ENCODE measurements at places on chromosomes 5 and 9. TPM values are rescaled to one million over a fixed set of nuclear protein-coding genes. Genes with fewer than 3 reads are reported as not detected.

The ABO gene
- total RNA-seq, result 2.3 TPM

The ADAMTS13 gene
- total RNA-seq, result 3.7 TPM

The RPP25L gene
- total RNA-seq, result 79.2 TPM

The SAXO1 gene
- total RNA-seq, result 0.09 TPM

The SMIM23 gene
- total RNA-seq, result not detected

The PCDHA1 gene
- total RNA-seq, result not detected

DNA sequence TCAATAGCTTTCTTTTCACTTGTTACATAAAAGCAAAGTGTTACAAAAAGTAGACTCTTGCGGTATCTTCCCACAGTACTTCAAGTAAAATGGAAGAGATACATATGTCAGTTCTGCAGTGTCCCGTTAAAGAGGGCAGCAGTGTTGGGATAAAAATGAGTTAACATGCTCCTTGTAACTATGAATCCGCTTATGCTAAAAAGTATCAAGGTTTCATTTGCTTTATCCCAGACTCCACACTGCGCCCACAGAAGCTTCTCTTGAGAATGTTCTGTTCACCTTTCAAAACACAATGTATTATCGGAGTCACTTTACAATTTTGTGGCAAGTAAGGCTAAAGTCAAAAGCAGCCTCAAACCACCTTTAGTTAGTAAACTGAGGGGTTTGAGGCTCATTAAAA is 790 bp downstream of the PTAR1 start:
- H3K36me3 ChIP-seq, result no peaks in the 10 kb centered on the region
- DNase-seq, result no peak
- H3K4me1 ChIP-seq, result peaks cover 10% of the 10 kb centered on the region
- peak overlapping the region; percentile 80 for H3K4me3 ChIP-seq
- H3K27me3 ChIP-seq, result no peaks in the 10 kb centered on the region

GRCh38 chr5:141411575-141411974 is 1.2 kb upstream of the PCDHGA10 start:
- H3K4me3 ChIP-seq, result no peak overlapping the region
- H3K36me3 ChIP-seq, result no peaks in the 10 kb centered on the region
- no peak for DNase-seq
- H3K27me3 ChIP-seq, result no peaks in the 10 kb centered on the region
- no peaks in the 10 kb centered on the region for H3K4me1 ChIP-seq
- H3K27ac ChIP-seq, result no peak overlapping the region

- H3K27ac ChIP-seq, result no peak overlapping the region
- H3K4me1 ChIP-seq, result no peaks in the 10 kb centered on the region
- H3K4me3 ChIP-seq, result no peak overlapping the region
Measured at GRCh38 chr5:123483446-123484077, 28.4 kb upstream of the CSNK1G3 start.

DNA sequence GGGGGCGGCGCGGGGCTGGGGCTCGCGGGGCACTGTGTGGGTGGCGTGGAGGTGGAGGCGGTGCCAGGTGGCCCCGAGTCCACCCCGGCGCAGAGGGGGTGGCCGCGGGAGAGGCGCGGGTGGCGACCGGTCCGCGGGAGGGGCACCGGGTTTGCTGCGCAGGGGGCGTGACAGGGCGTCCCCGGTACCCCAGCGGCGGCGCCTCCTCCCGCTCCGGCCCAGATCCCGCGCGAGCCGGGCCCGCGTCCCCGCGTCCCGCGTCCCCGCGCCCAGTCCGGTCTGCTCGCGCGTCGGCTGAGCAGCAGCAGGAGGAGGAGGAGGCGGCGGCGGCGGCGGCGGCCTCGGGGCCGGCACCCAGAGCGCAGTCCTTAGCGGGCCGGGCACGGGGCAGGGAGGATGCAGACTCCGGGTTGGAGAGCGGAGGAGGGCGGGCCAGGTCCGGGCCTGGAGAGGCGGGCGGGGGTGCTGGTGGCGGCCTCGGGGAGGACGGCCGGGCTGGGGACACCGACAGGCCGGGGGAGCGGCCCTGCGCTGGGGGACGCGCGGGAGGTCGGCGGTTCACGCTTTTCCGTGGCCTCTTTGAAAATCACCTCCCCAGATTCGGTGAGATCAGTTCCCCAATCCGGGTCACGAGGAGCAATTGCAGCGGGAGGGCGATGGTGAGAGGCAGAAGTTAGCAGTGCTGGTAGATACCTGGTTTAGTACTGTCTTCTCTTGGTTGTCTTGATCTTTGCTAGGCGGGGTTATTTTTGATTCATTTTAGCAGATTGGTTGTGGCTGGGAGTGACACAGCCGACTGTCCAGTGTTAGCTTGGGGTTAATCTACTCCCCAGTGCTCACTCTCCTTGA is 1.7 kb downstream of the TRIO start:
- peak; percentile 62 for DNase-seq
- no peaks in the 10 kb centered on the region for H3K27me3 ChIP-seq
- H3K4me1 ChIP-seq, result peaks cover 32% of the 10 kb centered on the region
- H3K36me3 ChIP-seq, result no peaks in the 10 kb centered on the region
- peak overlapping the region; percentile 97 for H3K27ac ChIP-seq
- peak overlapping the region; percentile 93 for H3K4me3 ChIP-seq

- DNase-seq, result no peak
- H3K36me3 ChIP-seq, result peaks cover 6% of the 10 kb centered on the region
Measured at GRCh38 chr9:91316093-91316492, 45.6 kb downstream of the AUH start.

GRCh38 chr9:27387722-27388121 is 90.8 kb upstream of the EQTN start:
- H3K27ac ChIP-seq, result no peak overlapping the region
- no peak overlapping the region for H3K4me3 ChIP-seq
- no peaks in the 10 kb centered on the region for H3K36me3 ChIP-seq

GRCh38 chr9:95574866-95575553 is 58.2 kb upstream of the PTCH1 start:
- H3K36me3 ChIP-seq, result no peaks in the 10 kb centered on the region
- H3K4me1 ChIP-seq, result no peaks in the 10 kb centered on the region
- no peak for DNase-seq

GRCh38 chr9:37436540-37436939 is 14.0 kb downstream of the GRHPR start:
- no peak overlapping the region for H3K27ac ChIP-seq
- peak; percentile 48 for DNase-seq
- no peak overlapping the region for H3K4me3 ChIP-seq
- H3K27me3 ChIP-seq, result no peaks in the 10 kb centered on the region
- H3K36me3 ChIP-seq, result peaks cover 100% of the 10 kb centered on the region
- H3K4me1 ChIP-seq, result peaks cover 17% of the 10 kb centered on the region

DNA sequence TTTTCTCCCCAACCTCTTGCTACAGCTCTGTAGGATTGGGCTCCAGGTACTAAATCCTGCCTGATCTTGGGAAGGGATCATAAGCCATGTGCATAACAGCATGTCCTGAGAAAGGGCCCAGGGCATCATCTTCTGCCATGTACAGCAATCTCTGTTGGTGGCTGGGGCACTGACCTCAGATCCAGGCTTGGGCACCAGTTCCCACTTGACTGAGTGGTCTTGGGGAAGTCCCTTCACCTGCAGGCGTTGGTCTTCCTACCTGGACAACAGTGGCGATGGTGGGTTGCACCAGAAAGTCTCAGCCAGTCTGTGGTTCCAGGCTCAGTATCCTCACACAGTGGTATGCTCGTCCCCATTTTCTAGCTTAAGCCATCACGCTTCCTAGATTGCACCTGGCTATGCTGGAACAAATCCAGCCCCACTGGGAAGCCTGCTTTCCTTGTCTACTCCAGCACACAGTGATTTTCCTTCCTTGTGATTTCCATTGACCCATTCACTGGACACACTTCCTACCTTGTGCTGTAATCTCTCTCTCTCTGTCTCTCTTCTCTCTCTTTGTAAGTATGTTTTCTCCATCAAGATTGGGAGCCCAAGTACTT is 121.7 kb upstream of the PITX1 start:
- no peak for DNase-seq
- H3K36me3 ChIP-seq, result no peaks in the 10 kb centered on the region
- H3K27me3 ChIP-seq, result peaks cover 1% of the 10 kb centered on the region
- H3K4me1 ChIP-seq, result no peaks in the 10 kb centered on the region

GRCh38 chr9:1469996-1470395 is 419.8 kb downstream of the DMRT2 start:
- no peaks in the 10 kb centered on the region for H3K36me3 ChIP-seq
- H3K4me3 ChIP-seq, result no peak overlapping the region
- no peaks in the 10 kb centered on the region for H3K4me1 ChIP-seq
- no peak overlapping the region for H3K27ac ChIP-seq
- no peak for DNase-seq

DNA sequence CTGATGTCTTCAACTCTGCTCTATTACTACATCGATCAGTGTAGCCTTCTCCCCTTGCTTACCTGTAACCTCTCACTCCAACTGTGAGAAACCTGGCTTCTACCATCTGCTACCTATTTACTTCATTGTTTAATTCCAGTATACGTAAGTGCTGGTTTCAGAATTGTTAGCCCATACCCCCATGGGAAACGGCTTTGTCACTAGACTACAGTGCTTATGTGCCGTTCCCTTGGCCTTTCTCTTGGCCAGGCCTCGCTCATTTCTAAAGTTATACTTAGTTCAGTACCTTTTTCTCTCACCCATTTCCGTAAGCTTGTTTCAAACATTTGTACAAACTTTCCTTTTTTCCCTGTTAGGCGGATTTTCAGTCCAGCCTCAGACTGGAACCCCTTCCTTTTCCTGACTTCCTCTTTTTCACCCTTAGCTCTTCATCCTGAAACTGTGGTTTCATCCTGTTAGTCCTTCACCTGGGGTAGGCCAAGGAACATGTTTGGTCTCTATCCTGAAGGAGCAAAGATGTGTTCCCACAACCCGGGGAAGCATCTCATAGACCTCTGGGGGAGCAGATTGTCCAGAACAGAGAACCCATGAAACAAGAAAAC is 21.7 kb downstream of the ALG2 start:
- H3K27ac ChIP-seq, result no peak overlapping the region
- no peak overlapping the region for H3K4me3 ChIP-seq
- no peaks in the 10 kb centered on the region for H3K27me3 ChIP-seq
- H3K36me3 ChIP-seq, result no peaks in the 10 kb centered on the region
- DNase-seq, result no peak
- no peaks in the 10 kb centered on the region for H3K4me1 ChIP-seq

GRCh38 chr5:72282878-72283277 is 37.2 kb downstream of the MRPS27 start:
- no peak overlapping the region for H3K4me3 ChIP-seq
- no peaks in the 10 kb centered on the region for H3K4me1 ChIP-seq
- no peaks in the 10 kb centered on the region for H3K36me3 ChIP-seq
- H3K27me3 ChIP-seq, result no peaks in the 10 kb centered on the region
- DNase-seq, result no peak
- peak overlapping the region; percentile 60 for H3K27ac ChIP-seq

- no peak for DNase-seq
- H3K36me3 ChIP-seq, result no peaks in the 10 kb centered on the region
- H3K4me3 ChIP-seq, result no peak overlapping the region
Measured at GRCh38 chr9:69093471-69094103, 58.0 kb downstream of the FXN start.

- H3K4me3 ChIP-seq, result no peak overlapping the region
- no peaks in the 10 kb centered on the region for H3K36me3 ChIP-seq
- no peak overlapping the region for H3K27ac ChIP-seq
- no peaks in the 10 kb centered on the region for H3K27me3 ChIP-seq
- DNase-seq, result no peak
Measured at GRCh38 chr5:77797136-77797535, 21.0 kb upstream of the TBCA start.

- H3K27ac ChIP-seq, result no peak overlapping the region
- no peaks in the 10 kb centered on the region for H3K27me3 ChIP-seq
- no peaks in the 10 kb centered on the region for H3K36me3 ChIP-seq
Measured at GRCh38 chr9:125993466-125993865, 246.3 kb downstream of the PBX3 start.

All from heart left ventricle (tissue), 16 donors.